ENCODE measurements at places on chromosomes 12 and 14. TPM values are rescaled to one million over a fixed set of nuclear protein-coding genes. Genes with fewer than 3 reads are reported as not detected.

DNA sequence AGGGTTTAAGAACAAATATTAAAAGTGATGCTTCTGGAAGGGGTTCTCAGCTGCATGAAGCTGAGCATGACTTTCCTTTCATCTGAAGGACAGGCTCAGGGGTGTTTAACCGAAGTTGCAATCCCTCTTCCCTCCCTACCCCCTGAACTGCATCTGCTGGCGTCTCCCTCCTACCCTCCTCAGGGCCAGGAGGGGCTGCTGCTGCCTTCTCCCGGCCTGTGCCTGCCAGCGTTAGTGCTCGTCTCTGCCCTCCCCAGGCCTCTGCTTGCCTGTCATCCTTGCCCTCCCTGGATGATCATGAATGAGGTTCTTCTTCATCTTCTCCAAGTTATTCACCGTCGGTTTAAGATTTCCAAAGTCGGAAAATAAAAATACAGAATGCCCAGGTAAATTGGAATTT, 12.2 kb downstream of the SMOC1 start:
- H3K27me3 ChIP-seq = no peaks in the 10 kb centered on the region
- no peak overlapping the region for H3K27ac ChIP-seq
- no peak for DNase-seq
- H3K36me3 ChIP-seq = no peaks in the 10 kb centered on the region
- H3K4me3 ChIP-seq = no peak overlapping the region

The TEAD4 gene
- 12.6 TPM for total RNA-seq

The OTOGL gene
- total RNA-seq = 1.3 TPM

DNA sequence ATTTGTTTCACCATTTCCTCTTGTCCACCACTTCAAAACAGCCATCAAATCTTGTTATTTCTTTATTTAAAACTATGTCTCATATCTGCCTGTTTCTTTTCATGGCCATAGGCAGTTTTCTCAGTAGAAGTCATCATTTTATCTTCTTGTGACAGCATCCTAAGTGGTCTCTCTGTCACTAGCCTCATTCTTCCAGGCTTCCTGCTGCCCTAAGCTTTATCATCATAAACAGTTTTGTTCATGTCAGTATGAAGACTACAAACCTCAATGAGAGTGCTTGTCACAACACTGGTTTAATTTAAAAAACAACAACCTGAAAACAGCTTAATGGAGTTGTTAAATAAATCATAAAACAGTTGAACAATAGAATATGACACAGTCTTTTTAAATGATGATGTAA, 387.8 kb upstream of the RPL10L start:
- H3K4me1 ChIP-seq = no peaks in the 10 kb centered on the region
- no peak for DNase-seq
- no peak overlapping the region for H3K27ac ChIP-seq
- no peak overlapping the region for H3K4me3 ChIP-seq
- no peaks in the 10 kb centered on the region for H3K27me3 ChIP-seq
- H3K36me3 ChIP-seq = no peaks in the 10 kb centered on the region

DNA sequence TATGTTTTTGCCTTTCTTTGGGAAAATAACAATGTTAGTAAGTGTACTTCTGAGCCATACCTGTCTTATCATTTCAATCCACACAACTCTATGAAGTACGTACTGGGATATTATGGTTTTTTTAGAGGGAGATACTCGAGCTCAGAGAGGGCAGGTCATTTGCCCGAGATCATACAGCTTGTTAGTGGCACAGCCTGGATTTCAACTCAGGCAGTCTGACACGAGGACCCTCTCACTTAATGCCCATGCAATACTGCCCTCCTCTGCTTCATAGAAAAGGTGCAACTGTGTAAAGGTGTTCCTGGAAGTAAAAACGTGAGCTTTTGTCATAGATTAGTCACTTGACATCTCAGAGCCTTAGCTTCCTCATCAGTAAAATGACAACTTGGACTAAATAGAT, 128.0 kb downstream of the NDUFA12 start:
- peaks cover 4% of the 10 kb centered on the region for H3K4me1 ChIP-seq
- DNase-seq = no peak
- no peaks in the 10 kb centered on the region for H3K36me3 ChIP-seq
- H3K27me3 ChIP-seq = peaks cover 20% of the 10 kb centered on the region

DNA sequence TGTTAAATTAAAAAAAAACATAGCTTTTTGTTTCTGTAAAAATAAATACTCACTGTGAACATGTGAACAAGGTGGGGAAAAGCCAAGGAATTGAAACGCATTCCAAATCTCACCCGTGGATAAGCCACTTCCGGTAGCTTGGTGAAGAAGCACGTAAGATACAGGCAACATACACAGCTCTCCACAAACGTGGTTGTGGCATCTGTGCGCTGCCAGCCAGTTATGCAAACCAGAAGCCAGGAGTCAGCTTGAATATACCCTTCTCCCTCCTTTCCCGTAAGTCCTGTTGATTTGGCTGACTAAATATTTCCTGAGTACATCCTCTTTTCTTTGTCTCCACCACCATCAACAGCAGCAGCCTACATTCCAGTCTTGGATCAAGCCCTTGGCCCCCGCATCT, 486.2 kb downstream of the VRK1 start:
- no peak for DNase-seq
- no peak overlapping the region for H3K27ac ChIP-seq
- no peak overlapping the region for H3K4me3 ChIP-seq
- H3K4me1 ChIP-seq = no peaks in the 10 kb centered on the region
- no peaks in the 10 kb centered on the region for H3K36me3 ChIP-seq
